ENCODE measurements at places on chromosomes 4 and X.

DNA sequence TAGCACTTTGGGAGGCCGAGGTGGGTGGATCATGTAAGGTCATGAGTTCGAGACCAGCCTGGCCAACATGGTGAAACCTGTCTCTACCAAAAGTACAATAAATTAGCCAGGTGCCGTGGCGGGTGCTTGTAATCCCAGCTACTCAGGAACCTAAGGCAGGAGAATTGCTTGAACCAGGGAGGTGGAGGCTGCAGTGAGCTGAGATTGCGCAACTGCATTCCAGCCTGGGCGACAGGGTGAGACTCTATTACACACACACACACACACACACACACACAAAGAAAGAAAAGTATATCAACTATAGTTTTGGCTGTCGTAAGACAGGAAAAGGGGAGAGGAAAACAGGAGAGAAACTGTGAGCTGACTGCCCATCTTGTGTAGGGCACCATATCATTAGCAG lies 171.7 kb downstream of the ADAMTS3 start:
- no peak for DNase-seq

- DNase-seq = no peak
Measured at GRCh38 chrX:24574743-24575142, 72.4 kb downstream of the PCYT1B start.

DNA sequence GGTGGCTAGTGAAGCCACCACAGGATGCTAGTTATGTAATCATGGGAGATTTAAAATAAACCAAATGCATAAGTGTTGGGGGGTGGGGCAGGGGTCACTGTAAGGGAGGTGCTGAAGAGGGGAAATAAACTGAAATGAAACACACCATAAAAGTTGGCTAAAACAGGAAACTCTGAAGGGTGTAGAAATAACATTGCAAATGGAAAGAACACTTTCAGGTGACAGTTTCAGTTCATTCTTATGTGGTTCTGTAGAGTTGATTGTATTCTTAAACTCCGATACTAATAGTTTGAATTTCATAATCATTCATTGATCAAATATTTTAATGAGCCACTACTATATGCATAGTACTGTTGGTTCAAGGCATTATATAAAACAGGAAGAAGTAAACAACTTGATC lies 80.1 kb downstream of the HDAC8 start:
- no peak for DNase-seq

DNA sequence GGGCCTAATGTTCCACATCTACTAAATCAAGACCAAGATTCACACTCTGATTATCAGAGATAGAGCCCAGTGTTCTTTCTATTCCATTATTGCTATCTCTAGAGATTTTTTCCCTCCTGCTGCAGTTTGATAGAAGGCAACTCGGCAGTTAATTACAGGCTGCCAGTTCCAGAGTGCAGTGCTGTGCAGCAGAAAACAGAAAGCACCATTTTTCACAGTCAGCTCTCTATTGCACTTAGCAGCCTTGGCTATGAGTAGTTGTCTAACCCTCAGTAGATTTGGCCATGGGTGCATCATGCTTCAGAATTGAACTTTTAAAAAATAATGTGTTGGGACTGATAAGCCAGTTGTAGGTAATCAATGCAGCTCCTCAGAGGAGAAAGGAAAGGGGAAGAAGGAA lies 295.3 kb downstream of the MID1IP1 start:
- no peak for DNase-seq

- peak; percentile 75 for DNase-seq
Measured at GRCh38 chr4:87073199-87074120, 138.6 kb downstream of the AFF1 start.
